ENCODE measurements at places on chromosomes 3 and 15.

DNA sequence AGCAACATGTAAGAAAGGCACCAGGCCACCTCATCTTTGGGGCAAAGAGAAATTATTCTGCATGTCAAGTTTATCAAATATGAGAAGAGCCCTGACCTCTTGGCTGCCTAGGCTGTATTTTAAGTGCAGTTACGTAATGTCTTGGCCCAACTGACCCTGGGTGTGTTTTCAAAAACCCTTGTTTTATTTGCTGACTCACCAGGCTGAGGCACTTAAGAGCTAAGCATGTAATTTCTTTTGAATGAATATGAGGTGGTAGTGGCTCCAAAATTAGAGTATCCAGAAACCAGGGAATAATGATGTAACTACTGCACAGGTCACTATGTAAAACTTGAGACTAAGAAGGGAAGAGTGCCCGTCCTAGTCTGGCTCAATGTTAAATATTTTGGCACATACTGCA, 24.3 kb downstream of the PGPEP1L start:
- DNase-seq: peak; percentile 56

GRCh38 chr15:52287114-52287513, 8.5 kb downstream of the MYO5C start:
- no peak for DNase-seq

DNA sequence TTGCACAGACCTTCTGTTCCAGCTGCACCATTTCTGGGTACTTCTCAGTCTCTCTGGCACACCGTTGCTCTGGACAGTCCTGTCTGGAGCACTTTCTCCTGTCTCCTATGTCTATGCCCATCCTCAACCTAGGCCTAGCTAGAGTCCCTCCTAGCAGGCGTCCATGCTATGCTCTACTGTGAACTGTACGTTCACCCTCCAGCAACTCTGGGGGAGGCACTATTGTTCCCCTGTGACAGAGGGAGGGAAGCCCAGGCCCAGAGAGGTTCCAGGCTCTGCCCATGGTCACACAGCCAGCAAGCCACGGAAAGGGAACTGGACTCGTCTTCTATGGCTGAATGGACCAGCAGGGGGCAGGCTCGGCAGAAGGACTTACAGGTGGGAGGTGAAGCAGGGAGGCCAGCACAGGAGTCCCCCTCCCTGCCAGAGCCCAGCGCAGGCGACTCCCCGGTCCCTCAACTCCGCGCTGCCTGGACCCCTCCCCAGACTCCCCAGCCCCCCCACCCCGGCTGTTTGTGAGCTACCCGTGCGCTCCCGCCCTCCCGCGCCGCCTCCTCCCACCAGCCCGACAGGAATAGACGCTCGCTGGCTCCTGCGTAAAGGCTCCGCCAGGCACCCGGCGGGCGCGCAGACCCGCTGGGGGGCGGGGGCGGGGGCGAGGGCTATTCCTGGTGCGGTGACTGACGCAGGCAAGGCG, 1.7 kb upstream of the LINGO1 start:
- peak; percentile 72 for DNase-seq

DNA sequence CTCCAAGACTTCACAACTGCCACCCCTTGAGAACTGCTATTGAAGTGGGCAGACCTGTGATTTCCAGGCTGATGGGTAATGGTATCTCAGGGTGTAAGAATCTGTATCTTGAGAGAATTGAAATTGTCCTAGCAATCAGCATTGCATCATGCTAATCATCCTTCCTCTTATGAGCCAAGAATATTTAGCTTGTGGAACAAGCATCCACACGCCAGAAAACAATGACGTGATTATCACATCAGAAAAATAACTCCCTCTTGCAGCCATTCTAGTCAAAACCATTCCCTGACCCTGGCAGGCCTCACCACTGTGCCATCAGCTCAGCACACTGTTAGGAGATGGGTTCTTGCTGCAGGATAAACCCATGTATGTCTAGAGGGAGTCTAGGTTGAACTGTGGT, 6.7 kb downstream of the BCL2L10 start:
- DNase-seq: no peak

GRCh38 chr3:148420242-148420641, 277.5 kb upstream of the AGTR1 start:
- DNase-seq: no peak

GRCh38 chr15:29126821-29127461, 142.7 kb downstream of the NSMCE3 start:
- no peak for DNase-seq

GRCh38 chr3:150544726-150545125, 1.6 kb downstream of the SERP1 start:
- DNase-seq: no peak

DNA sequence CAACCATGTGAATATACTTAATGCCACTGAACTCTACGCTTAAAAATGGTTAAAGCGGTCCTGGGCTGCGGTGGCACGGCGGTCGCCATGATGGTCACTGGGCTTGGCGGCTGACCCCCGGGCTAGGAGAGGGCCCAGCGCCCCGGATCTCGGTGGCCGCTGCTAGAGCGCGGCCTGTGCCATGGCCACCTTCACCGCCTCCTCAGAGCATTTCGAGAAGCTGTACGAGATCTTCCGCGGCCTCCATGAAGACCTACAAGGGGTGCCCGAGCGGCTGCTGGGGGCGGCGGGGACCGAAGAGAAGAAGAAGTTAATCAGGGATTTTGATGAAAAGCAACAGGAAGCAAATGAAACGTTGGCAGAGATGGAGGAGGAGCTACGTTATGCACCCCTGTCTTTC, 35.6 kb upstream of the TBC1D23 start:
- no peak for DNase-seq

GRCh38 chr15:29866337-29866736, 44.1 kb upstream of the TJP1 start:
- DNase-seq: no peak

DNA sequence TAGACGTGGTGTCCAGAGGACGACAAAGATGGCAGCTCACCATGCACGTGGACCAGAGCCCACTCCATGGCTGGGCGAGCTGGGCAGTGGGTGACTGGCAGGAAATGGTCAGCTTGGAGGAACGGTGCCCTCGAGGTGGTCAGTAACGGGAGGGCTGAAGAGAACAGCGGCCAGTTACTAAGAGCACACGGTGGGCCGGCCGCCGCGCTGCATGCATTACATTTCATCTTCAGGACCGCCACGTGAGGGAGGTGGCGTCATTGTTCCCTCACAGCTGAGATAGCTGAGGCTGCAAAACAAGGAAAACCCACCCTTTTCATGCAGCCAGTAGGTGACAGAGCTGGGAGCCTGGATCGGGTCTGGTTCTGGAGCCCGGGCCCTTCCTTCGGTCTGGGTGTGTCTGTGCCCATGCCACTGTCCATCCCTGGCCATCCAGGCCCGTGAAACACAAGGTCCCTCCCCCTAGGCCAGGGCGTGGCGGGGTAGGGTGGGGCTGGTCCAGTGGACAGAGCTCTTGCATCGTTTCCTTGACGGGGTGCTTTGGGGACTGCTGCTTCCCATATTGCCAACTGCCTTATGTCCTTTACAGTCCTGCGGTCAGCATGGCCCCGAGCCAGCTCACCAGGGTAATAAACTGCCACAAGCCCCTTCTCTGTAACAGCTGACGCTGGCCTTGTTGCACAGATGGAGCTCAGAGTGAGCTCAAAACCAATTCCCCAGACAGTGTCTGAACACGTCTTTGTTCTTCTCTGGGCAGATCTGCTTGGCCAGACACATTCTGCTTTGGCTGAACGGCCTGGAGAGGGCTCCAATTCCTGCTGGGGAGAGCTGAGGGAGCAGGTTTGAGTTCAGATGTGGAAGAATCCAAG, 51.8 kb downstream of the RGMA start:
- no peak for DNase-seq

- DNase-seq: peak; percentile 22
Observed at GRCh38 chr15:66231394-66232266, 21.9 kb downstream of the MEGF11 start.

DNA sequence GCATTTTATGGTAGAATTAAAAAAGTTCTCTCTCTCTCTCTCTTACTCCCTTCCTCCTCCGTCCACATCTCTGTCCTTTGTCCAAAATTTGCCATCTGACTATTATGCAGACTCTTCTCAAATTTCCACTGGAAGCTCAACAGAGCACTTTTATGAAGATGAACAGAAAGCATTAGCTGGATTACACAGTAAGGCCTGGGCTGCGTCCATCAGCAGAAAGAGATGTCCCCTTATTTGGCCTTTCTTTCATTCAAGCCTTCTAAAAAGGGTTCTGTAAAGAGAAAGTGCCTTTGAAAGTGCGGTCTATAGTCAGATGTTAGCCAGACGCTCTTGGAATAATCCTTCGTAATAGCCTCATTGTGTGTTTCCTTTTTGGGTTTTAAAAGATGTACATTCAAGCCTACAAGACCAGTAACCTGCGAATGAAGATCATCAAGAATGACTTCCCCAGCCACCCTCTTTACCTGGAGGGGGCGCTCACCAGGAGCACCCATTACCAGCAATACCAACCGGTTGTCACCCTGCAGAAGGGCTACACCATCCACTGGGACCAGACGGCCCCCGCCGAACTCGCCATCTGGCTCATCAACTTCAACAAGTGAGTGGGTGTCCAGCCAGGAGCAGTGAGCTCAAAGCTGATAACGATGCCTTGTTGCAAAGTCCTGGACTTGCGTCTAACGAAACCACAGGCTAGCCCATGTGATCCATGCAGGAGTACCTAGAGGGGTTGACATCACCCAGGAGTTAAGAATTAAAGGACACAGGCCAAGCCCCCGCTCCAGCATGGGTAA, 53.1 kb downstream of the MESD start:
- no peak for DNase-seq

- DNase-seq: no peak
Observed at GRCh38 chr3:77372018-77372417, 332.1 kb downstream of the ROBO2 start.

DNA sequence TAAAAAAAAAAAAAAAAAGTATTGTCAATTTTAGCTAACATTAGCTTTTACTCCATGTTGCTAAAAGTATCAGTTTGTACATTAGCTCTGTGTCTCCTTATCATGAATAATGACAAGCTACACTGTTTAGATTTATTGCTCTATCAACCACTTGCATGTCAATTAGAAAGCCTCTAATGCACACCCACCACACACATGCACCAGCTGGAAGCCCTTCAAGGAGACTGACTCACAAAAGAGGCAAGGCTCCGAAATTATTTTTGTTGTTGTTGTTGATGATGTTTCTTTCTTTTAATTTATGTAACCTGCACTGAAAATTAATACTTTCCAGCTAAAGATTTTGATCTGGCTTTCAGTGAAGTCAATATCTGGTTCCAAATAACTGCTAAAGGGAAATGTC, 71.5 kb downstream of the ETFA start:
- no peak for DNase-seq

GRCh38 chr15:83574345-83574744, 79.6 kb upstream of the ADAMTSL3 start:
- no peak for DNase-seq

DNA sequence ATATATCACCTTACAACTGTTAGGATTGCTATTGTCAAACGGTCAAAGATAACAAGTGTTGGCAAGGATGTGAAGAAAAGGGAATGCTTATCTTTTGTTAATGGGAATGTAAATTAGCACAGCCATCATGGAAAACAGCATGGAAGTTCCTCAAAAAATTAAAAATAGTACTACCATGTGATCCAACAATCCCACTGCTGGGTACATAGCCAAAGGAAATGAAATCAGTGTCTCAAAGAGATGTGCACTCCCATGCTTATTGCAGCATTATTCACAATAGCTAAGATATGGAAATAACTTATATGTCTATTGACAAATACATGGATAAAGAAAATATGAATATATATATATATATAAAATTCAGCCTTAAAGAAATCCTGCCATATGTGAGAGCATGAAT, 274.6 kb downstream of the EDEM1 start:
- DNase-seq: no peak
